ENCODE measurements at places on chromosomes 5 and 9.
A peak's percentile ranks its signal among the peaks of the same experiment; 100 is the strongest.

GRCh38 chr5:103569313-103570060 is 6.9 kb upstream of the NUDT12 start:
- DNase-seq = no peak

DNA sequence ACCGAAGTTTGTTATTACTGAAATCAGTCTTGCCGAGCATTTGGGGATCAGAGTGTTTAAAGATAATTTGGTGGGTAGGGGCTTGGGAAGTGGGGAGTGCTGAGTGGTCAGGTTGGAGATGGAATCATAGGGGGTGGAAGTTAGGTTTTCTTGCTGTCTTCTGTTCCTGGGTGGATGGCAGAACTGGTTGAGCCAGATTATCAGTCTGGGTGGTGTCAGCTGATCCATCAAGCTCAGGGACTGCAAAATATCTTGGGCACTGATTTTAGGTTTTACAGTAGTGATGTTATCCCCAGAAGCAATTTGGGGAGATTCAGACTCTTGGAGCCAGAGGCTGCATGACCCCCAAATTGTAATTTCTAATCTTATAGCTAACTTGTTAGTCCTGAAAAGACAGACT is 5.4 kb upstream of the ANKRD31 start:
- DNase-seq = peak; percentile 9

- no peak for DNase-seq
Observed at GRCh38 chr9:71672573-71672972, 95.7 kb downstream of the CEMIP2 start.

DNA sequence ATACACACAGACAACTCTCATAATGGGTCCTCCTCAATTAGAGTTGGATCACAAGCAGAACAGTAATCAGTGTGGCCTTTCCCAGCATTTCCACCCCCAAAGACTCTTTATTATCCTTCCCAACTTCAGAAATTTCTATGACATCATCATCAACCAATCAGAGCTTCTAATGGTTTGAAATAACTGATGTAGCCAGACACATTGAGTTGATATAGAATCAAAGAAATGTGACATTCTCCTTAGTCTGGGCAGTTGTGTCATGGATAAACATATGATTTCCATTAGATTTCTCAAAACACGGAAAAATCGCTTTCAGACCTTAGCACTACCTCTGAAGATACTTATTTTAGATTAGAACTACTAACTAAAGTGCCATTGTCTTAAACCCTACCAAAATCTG is 75.7 kb upstream of the NFIB start:
- no peak for DNase-seq

- no peak for DNase-seq
Observed at GRCh38 chr9:77084094-77084493, 64.6 kb downstream of the FOXB2 start.

DNA sequence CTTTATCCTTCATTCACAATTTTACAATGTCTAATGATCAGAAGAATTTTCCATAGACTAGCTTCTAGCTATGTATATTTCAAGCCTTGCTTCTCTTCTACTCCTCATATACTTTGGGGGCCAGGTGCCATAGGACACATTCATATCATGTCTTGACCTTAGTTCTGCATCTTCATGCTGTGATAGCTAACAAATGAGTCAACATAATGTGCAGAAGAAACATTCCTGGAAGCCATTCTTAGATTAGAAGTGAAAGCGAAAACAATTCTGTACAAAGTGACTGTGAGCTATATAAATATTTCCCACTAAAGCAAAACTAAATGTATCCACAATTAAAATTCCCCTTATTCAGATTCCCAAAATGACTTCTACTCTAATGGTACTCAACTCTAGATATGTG is 320.2 kb upstream of the NREP start:
- peak; percentile 46 for DNase-seq

- DNase-seq = no peak
Observed at GRCh38 chr9:70398145-70398556, 16.3 kb downstream of the KLF9 start.

GRCh38 chr5:102670224-102670836 is 84.8 kb upstream of the PAM start:
- DNase-seq = peak; percentile 10

DNA sequence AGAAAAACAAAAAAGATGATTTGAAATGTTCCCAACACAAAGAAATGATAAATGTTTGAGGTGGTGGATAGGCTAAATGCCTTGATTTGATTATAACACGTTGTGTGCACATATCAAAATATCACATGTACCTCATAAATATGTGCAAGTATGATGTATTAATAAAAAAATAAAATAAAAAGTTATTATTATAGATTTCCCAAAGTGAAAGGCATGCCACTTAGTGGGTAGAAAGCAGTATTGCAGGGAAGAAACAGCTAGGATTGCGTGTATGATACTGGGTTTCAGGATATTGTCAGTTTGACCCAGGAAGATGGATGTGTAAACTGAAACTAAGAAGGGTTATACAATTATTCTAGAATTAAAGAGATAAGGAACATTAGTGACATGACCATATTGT is 3.6 kb upstream of the TMEM38B start:
- peak; percentile 25 for DNase-seq

DNA sequence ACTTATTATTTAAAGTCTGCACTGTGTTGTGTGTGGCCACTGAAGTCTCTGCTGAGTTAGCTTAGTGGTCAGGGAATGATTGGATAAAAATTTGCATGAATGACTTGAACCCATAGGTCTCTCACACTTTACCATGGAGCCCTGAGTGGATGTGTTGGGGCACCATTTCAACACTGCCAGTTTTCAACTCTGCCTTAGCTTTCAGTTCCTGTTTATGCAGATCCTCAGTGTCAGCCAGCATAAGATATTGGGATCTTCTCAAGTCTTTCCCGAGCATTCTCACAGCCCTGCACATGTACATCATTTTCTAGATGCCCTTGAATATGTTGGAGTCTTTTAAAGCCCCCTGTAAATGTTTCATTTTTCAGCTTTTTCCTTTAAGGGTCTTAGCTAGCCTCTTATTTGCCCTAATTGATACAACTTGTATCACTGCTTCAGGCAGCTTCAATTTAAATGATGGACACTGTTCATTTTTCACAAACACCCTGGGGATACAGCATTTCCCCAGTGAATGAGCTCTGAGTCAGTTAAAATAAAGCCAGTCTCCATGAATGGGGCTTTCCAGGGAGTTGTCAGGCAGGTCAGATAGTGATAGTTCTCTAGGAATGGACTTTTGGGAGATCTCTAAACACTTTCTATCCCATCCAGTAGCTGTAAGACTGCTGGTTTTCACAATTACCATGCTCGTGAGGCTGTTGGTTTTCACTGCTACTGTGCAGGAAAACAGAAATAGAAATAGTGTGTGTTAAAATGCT is 211.9 kb upstream of the PAPPA start:
- peak; percentile 49 for DNase-seq

- no peak for DNase-seq
Observed at GRCh38 chr9:24007185-24007584, 181.1 kb upstream of the ELAVL2 start.

- no peak for DNase-seq
Observed at GRCh38 chr9:79120941-79121340, 450.8 kb upstream of the TLE4 start.

DNA sequence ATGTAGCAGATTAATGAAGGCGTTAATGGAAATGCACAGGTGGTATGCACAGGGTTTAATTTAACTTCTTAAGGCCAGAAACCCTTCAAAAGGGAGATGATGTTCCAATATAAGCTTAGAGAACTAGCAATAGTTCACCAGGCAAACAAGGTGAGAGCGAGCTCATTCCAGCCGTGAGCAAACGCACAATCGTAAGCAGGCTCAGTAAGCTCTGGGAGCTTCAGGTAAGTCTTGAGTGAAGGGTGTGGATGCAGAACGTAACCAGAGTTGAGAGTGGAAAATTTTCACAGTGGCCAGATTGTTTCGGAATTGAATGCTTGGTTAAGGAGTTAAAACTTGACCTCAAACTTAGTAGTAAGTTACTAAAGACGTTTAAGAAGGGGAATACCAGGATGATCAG is 5.7 kb downstream of the EQTN start:
- DNase-seq = no peak

GRCh38 chr9:447230-448025 is 232.8 kb downstream of the DOCK8 start:
- peak; percentile 48 for DNase-seq

- no peak for DNase-seq
Observed at GRCh38 chr5:5139777-5140478, at the start of gene ADAMTS16. Gene ADAMTS16 (plus strand): TSS chr5:5140330. CDS start chr5:5140468, 138 bp downstream.

GRCh38 chr9:8622222-8622802 is 822.7 kb upstream of the DMAC1 start:
- no peak for DNase-seq

DNA sequence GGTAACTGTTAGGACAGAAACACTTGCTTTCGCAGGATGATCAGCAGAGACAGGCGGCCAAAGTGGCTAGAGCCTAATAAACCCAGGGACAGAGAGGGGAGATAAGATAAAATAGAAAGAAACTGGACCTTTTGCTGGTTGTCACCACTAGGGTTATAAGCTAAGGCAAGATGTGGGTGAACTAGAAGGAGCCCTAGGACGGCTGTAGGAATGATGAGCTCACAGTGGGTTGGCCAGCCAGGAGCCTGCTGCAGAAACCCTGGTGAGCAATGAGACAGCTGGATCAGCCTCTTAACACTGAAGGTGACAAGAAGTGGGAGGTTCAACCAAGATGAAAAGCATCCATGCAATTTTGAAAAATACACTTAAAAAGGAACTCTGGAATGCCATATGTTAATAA is 13.5 kb downstream of the CTNND2 start:
- no peak for DNase-seq

- DNase-seq = no peak
Observed at GRCh38 chr5:52134013-52134650, 653.6 kb upstream of the ITGA1 start.

DNA sequence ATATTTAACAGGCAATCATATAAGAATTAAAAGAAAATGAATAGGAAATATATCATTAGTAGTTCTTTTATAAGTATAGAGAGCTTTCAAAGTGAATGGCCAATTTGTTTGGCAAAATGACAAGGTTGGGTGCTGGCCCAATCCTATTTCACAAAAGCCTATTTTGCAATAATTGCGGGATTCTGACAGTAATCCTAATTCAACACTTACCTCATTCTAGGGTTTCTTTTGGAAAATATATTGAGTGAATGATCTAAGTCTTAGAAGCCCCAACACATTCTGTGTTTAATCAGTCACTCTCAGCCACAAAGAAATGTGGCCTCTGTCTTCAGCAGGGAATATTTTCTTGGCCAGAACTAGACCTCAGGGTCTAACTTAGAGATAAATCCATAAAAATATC is 835.9 kb upstream of the ZNF608 start:
- no peak for DNase-seq

- DNase-seq = no peak
Observed at GRCh38 chr9:90176901-90177300, 465.7 kb downstream of the DIRAS2 start.

DNA sequence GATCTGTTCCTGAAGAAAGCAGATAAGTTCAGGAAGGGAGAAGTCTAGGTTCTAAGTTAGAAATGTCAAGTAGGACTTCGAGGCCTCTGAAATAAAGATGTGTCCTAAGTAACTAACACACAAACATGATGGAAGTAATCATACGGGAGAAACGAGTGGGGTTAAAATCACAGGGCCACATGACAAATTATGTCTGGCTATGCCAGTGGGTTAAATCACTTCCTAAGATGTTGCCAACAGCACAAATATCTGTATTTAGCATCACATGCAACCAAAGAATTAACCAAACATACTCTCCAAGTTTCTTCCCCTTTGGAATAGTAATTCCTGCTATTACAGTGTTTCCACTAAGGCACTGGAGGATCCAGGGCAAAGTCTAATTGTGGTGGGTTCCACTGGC is 13.7 kb upstream of the ZSWIM6 start:
- no peak for DNase-seq

DNA sequence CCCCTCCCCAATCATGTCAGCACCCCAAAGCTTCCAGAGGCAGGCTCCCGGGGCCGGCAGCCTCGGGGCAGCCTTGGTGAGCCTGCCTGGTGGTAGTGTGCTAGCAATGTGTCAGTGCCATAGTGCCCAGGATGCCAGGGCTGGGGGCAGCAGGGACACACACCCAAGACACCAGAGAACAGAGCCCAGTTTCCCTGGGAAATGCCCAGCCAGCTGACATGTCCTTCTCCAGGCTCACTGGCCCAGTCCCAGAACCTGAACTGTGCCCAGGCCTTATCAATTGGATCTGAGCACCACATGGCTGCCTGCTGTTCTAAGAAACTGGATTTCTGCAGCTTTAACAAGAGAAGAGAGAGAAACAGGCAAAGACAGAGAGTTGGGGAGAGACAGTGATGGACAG is 74.9 kb upstream of the LRRTM2 start:
- DNase-seq = no peak

GRCh38 chr5:157047898-157048297 is 11.0 kb downstream of the HAVCR1 start:
- no peak for DNase-seq

- DNase-seq = no peak
Observed at GRCh38 chr5:117547192-117547591, 972.6 kb upstream of the SEMA6A start.

- DNase-seq = peak; percentile 50
Observed at GRCh38 chr9:136978073-136978864, 965 bp downstream of the PTGDS start.

DNA sequence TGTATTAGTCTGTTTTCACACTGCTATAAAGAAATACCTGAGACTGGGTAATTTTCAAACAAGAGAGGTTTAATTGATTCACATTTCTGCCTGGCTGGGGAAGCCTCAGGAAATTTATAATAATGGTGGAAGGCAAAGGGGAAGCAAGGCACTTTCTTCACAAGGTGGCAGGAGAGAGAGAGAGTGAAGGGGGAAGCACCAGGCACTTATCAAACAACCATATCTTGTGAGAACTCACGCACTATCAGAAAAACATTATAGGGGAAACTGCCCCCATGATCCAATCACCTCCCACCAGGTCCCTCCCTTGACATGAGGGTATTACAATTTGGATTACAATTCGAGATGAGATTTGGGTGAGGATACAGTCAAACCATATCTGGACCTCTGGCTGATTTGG is 34.7 kb downstream of the ADRB2 start:
- DNase-seq = no peak

DNA sequence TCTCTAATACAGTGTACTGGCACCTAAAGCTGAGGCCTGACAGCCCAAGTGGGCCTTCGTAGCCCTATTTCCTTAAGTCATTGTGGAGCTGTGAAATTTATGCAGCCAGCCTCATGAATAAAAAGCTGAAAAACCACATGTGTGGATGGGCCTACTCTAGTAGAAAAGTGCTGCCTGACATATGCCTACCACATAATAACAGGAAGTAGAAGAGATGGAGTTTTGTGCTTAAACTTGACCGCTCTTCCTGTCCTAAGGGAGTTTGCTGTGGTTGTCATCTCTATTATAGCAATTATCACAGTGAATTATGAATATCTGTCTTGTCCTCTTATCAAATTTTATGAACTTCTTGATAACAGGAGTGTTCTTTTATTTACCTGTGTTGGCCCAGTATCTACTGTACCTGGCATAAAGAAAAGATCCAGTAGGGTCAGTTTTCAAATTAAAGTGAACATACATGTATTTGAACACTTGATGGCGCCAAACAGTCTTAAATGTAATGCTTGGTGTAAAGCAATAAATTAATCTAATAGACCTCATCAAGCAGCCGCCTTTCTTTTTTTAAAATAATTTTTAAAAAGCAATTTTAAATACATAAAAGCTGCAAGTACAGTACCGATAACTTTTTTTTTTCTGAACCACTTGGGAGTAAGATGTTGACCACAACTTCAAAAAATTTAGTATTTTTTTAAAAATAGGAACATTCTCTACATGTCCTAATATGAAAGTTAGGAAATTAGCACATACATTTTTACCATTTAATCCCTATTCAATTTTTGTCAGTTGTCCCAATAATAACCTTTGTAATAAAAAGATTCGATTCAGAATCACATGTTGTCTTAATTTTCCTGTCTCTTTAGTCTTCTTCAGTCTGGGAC is 51.0 kb downstream of the FKTN start:
- DNase-seq = no peak

- DNase-seq = no peak
Observed at GRCh38 chr5:107251151-107251550, 419.6 kb downstream of the EFNA5 start.

Measured in trophoblast cell (in vitro differentiated cells and primary cell).